ENCODE measurements at places on chromosomes 7 and 10.

GRCh38 chr7:30178748-30179436, 44.1 kb downstream of the MTURN start:
- H3K27ac ChIP-seq, result peak overlapping the region; percentile 30
- no peaks in the 10 kb centered on the region for H3K27me3 ChIP-seq
- DNase-seq, result no peak

DNA sequence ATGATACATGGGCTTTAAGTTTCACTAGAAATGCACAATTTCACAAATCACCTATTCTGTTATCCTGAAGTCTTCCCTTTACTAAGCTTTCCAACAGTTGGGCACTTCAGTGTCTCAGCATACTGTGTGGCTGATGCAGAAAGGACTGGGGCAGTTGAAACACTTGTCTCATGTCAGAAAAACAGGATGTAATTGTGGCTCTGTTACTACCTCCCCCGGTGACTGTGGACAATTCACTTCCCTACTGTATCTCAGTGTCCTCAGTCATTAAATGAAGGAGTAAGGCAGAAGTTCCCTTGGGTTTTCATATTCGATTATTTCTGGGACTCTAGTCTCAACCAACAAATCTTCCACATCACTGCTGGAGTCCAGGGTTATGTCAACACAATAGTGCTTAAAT, 17.9 kb downstream of the ANKRD22 start:
- no peak overlapping the region for H3K4me3 ChIP-seq
- H3K27ac ChIP-seq, result no peak overlapping the region
- DNase-seq, result no peak
- H3K36me3 ChIP-seq, result no peaks in the 10 kb centered on the region
- H3K27me3 ChIP-seq, result no peaks in the 10 kb centered on the region

- H3K36me3 ChIP-seq, result no peaks in the 10 kb centered on the region
- DNase-seq, result no peak
- no peaks in the 10 kb centered on the region for H3K4me1 ChIP-seq
- H3K27ac ChIP-seq, result no peak overlapping the region
- no peak overlapping the region for H3K4me3 ChIP-seq
Observed at GRCh38 chr10:48776528-48776927, 91.9 kb downstream of the WDFY4 start.

GRCh38 chr7:117698018-117698417, 175.2 kb downstream of the CTTNBP2 start:
- no peak overlapping the region for H3K27ac ChIP-seq
- DNase-seq, result no peak
- H3K4me1 ChIP-seq, result no peaks in the 10 kb centered on the region
- no peaks in the 10 kb centered on the region for H3K27me3 ChIP-seq
- H3K4me3 ChIP-seq, result no peak overlapping the region
- H3K36me3 ChIP-seq, result no peaks in the 10 kb centered on the region

DNA sequence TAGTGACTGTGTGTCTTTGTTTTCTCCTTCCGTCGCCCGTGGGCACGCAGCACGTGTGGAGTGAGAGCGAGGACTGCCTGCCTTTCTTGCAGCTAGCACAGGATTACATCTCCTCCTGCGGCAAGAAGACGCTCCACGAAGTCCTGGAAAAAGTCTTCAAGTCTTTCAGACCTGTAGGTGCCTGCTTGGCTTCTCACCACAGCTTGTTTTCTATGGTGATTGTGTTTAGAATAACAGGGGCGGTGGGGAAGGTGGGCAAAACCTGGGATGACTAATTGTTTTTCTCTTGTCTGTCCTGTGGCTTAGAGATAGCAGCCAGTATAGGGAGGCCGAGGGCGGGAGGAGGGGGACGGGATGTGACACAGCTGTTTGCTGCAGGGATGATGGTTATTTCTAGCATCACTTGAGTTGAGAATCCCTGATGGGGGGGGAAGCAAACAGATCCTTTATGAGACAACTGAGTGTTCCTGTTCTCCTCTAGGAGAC, 11.4 kb downstream of the MTURN start:
- H3K4me1 ChIP-seq, result peaks cover 8% of the 10 kb centered on the region
- no peak for DNase-seq
- no peak overlapping the region for H3K4me3 ChIP-seq
- no peaks in the 10 kb centered on the region for H3K27me3 ChIP-seq
- H3K27ac ChIP-seq, result no peak overlapping the region

DNA sequence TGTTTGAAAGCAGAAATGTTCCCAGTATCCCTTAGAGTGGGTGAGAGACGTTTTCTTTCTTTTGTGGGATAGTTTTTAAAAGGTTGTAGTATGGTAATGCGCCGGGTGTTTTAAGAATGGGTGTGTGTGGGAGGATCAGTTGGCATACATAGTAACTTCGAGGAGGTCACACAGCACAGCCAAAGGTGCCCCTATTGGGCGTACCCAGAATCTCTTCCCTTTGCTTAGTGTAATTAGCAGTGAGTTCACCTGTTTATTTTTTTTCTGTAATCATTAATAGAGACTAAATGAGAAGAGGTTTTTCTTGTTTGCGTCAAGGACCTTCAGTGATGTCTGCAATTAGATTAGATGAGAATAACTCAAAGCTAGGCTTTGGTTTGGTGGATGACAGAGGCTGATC, 1.5 kb downstream of the PLEKHA8 start:
- no peaks in the 10 kb centered on the region for H3K27me3 ChIP-seq
- no peak overlapping the region for H3K27ac ChIP-seq
- no peak for DNase-seq
- peaks cover 15% of the 10 kb centered on the region for H3K4me1 ChIP-seq

- H3K4me3 ChIP-seq, result no peak overlapping the region
- no peaks in the 10 kb centered on the region for H3K36me3 ChIP-seq
- H3K27me3 ChIP-seq, result peaks cover 20% of the 10 kb centered on the region
- H3K27ac ChIP-seq, result no peak overlapping the region
Observed at GRCh38 chr7:117874191-117874700, 1.0 kb upstream of the CTTNBP2 start.

DNA sequence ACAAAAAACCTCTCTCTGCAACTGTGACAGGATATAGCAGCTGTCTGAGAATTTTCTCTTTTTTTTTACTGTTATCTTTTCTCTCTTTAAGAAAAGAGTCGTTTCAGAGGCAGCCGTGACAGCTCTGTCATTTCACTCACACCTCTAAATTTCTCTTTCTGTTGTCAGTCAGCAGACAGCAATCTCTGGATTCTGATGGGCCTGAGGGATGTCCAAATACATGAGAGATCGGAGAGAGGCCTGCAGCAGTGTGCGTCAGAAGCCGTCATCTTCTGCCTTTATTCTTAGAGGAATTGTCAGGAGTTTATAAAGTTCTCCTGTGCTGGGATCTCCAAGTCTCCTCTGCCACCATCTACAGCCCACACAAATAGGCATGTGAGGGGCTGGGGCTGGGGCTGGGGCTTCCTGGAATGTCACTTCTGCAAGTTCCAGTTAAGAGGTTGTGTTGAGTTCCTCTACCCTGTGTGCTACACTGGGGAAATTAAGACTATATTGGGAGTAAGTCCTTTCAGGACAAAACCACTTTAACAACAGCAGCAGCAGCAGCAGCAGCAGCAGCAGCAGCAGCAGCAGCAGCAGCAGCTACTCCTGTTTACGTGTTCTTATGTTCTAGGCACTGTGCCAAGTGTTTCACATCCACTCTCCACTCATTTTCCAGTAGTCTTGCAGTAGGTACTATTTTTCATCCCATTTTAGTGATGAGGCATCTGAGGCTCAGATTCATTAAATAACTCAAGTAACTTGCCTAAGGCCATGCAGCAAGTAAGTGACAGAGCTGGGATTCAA, 541.3 kb downstream of the LRMDA start:
- no peaks in the 10 kb centered on the region for H3K27me3 ChIP-seq
- H3K4me3 ChIP-seq, result no peak overlapping the region
- no peak for DNase-seq

- H3K4me1 ChIP-seq, result peaks cover 76% of the 10 kb centered on the region
- H3K4me3 ChIP-seq, result no peak overlapping the region
- H3K27me3 ChIP-seq, result no peaks in the 10 kb centered on the region
- DNase-seq, result no peak
- H3K36me3 ChIP-seq, result peaks cover 7% of the 10 kb centered on the region
Observed at GRCh38 chr7:3037259-3037658, 6.4 kb downstream of the CARD11 start.

- no peaks in the 10 kb centered on the region for H3K27me3 ChIP-seq
- no peaks in the 10 kb centered on the region for H3K4me1 ChIP-seq
- H3K36me3 ChIP-seq, result no peaks in the 10 kb centered on the region
- H3K27ac ChIP-seq, result no peak overlapping the region
- H3K4me3 ChIP-seq, result no peak overlapping the region
Observed at GRCh38 chr10:118531105-118531852, 64.2 kb downstream of the PRLHR start.

DNA sequence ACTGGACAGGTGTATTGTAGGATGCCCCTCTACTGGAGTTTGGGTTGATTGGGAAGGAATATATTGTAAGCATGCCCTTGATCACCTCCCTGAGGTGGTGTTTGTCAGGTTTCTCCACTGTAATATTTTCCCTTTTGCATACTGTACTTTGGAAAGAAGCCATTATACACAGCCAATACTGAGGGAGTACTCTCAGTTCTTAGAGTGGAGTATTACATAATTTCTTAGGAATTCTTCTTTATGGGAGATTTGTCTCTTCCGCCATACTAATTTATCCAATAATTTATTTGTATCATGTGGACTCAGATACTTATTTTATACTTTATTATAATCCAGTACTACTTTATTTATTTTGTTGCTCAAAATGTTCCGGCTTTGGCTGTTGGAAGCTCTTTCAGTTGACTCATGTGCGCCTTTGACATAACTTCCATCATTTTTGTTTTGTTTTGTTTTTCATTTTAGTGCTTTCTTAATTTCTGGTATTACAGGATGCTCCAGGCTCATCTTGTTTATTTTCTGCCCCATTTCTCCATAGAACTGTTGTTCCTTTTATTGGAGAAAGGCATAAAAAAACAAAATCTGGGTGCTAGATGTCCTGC, 29.7 kb downstream of the MKLN1 start:
- H3K36me3 ChIP-seq, result no peaks in the 10 kb centered on the region
- H3K4me3 ChIP-seq, result no peak overlapping the region
- no peak for DNase-seq
- no peak overlapping the region for H3K27ac ChIP-seq
- no peaks in the 10 kb centered on the region for H3K27me3 ChIP-seq
- H3K4me1 ChIP-seq, result peaks cover 6% of the 10 kb centered on the region

GRCh38 chr7:47653550-47654411, 71.9 kb upstream of the TNS3 start:
- H3K4me1 ChIP-seq, result no peaks in the 10 kb centered on the region
- no peaks in the 10 kb centered on the region for H3K36me3 ChIP-seq
- H3K4me3 ChIP-seq, result no peak overlapping the region
- no peak for DNase-seq
- no peaks in the 10 kb centered on the region for H3K27me3 ChIP-seq
- no peak overlapping the region for H3K27ac ChIP-seq

DNA sequence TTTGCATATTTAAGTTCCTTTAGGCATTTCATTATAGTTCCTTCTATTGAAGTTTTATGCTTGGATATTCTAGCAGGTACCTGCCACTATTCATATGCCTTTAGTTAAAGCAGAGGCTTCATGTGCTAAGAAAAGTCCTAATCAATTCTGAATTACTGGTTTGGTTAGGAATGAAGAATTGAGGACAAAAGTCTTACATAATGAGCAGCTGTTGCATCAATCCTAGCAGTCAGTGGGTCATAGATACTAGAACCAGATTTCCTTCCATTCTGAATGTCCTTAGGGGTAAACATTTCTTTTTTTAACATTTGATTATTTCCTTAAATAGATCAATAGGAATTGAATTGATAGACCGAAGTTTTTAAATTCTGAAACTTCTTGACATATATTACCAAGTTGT, 59.2 kb downstream of the CDK13 start:
- peaks cover 21% of the 10 kb centered on the region for H3K36me3 ChIP-seq
- no peaks in the 10 kb centered on the region for H3K4me1 ChIP-seq
- H3K4me3 ChIP-seq, result no peak overlapping the region
- no peak for DNase-seq
- H3K27ac ChIP-seq, result no peak overlapping the region

DNA sequence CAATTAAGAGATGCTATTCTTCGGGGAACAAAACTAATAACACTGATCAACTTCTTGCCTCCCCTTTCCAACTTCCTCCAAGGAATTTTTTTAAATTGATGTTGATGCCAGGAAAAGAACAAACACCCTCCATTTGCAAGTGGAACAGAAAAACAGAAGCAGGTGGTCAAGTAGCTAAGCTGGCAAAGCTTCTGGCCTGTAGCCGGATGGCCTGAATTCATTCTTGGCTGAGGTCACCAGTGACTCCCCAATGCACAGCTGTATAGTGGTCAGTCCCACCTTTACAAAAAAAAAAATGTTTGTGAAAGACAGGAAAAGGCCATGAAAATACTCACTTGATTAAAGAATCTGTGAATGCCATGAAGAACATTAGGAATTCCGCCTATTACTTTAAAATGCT, 39.1 kb downstream of the DOCK4 start:
- no peak overlapping the region for H3K27ac ChIP-seq
- no peaks in the 10 kb centered on the region for H3K27me3 ChIP-seq
- no peak overlapping the region for H3K4me3 ChIP-seq
- no peaks in the 10 kb centered on the region for H3K4me1 ChIP-seq

- no peak overlapping the region for H3K4me3 ChIP-seq
- no peaks in the 10 kb centered on the region for H3K27me3 ChIP-seq
- DNase-seq, result no peak
- no peaks in the 10 kb centered on the region for H3K36me3 ChIP-seq
- H3K27ac ChIP-seq, result no peak overlapping the region
Observed at GRCh38 chr10:34124522-34125035, 690.5 kb downstream of the PARD3 start.

- H3K4me3 ChIP-seq, result no peak overlapping the region
- H3K27ac ChIP-seq, result no peak overlapping the region
- DNase-seq, result no peak
- H3K4me1 ChIP-seq, result peaks cover 15% of the 10 kb centered on the region
- H3K27me3 ChIP-seq, result peaks cover 2% of the 10 kb centered on the region
- H3K36me3 ChIP-seq, result no peaks in the 10 kb centered on the region
Observed at GRCh38 chr7:128427289-128427891, 17.6 kb upstream of the IMPDH1 start.

DNA sequence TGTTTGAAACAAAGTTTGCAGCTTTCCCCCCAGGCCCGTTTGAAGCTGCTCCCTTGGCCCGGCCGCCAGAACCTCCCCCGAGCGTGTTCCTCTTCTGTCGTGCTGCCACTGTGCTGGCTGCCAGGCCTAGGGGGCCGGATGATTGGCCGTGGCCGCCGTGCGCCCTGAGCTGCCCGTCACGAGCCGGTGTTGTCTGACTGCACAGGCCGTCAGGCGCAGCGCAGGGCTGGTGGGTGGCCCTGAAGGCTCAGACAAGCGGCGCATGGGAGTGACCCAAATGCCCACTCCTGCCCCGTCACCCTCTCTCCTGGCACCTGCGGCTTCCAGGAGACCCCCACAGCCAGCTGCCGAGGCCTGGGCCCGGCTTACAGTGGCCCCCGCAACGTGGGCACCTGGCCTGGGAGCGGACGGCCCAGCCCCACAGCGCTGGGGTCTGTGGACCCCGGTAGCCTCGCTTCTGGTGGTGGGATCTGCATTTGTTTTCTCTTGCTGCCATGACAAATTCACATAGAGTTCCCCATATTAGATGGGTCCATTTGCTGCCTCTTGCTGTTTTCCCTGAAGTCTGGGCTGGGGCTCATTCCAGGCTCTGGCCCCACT, 13.1 kb downstream of the JAKMIP3 start:
- H3K4me1 ChIP-seq, result no peaks in the 10 kb centered on the region
- H3K27me3 ChIP-seq, result no peaks in the 10 kb centered on the region
- no peaks in the 10 kb centered on the region for H3K36me3 ChIP-seq
- H3K4me3 ChIP-seq, result no peak overlapping the region
- DNase-seq, result no peak

- no peaks in the 10 kb centered on the region for H3K4me1 ChIP-seq
- H3K27me3 ChIP-seq, result peaks cover 2% of the 10 kb centered on the region
- no peak for DNase-seq
- H3K4me3 ChIP-seq, result no peak overlapping the region
Observed at GRCh38 chr7:70808876-70809275, 323.1 kb upstream of the GALNT17 start.

All from natural killer cell (primary cell).